ENCODE measurements at places on chromosomes 5 and 9.

- no peak for DNase-seq
Observed at GRCh38 chr5:120320626-120321025, 143.5 kb upstream of the PRR16 start.

DNA sequence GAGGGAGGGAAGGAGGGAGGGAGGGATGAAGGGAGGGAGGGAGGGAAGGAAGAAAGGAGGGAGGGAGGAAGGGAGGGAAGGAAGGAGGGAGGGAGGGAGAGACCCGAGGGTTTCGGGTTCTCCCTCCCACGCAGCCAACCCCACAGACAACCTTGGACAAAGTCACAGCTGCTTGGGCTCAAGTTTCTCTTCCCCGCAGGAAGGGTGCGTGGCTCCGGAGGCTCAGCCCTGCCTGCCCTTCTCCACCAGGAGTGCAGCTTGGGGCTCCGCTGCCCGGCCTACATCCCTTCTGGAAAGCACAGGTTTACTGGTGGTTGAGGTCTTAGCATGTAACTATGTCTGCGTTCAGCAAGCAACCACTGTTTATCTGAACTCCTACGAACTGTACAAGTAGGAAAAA lies 15.0 kb downstream of the SLC12A7 start:
- no peak for DNase-seq

DNA sequence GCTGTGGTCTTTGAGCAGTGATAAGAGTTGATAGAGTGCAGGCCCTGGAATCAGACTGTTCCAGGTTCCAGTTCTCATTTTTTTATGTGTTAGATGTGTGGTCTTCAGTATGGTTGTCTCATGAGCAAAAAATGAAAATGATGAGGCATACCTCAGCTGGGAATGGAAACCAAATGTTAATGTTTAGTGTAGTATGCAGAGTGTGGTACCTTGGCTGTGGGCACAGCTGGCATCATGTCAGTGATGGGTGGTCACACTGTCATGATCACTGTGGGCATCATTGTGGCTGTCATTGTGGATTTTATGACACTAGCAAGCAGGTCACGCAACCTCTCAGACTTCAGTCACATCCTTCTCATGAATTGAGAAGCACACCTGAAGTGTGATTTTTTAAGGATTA lies 6.4 kb downstream of the ABLIM3 start:
- no peak for DNase-seq

- no peak for DNase-seq
Observed at GRCh38 chr9:131987232-131987631, 92.4 kb downstream of the MED27 start.

- DNase-seq: no peak
Observed at GRCh38 chr9:8143677-8144076, 344.1 kb upstream of the DMAC1 start.
